ENCODE measurements at places on chromosomes 13 and 19.

DNA sequence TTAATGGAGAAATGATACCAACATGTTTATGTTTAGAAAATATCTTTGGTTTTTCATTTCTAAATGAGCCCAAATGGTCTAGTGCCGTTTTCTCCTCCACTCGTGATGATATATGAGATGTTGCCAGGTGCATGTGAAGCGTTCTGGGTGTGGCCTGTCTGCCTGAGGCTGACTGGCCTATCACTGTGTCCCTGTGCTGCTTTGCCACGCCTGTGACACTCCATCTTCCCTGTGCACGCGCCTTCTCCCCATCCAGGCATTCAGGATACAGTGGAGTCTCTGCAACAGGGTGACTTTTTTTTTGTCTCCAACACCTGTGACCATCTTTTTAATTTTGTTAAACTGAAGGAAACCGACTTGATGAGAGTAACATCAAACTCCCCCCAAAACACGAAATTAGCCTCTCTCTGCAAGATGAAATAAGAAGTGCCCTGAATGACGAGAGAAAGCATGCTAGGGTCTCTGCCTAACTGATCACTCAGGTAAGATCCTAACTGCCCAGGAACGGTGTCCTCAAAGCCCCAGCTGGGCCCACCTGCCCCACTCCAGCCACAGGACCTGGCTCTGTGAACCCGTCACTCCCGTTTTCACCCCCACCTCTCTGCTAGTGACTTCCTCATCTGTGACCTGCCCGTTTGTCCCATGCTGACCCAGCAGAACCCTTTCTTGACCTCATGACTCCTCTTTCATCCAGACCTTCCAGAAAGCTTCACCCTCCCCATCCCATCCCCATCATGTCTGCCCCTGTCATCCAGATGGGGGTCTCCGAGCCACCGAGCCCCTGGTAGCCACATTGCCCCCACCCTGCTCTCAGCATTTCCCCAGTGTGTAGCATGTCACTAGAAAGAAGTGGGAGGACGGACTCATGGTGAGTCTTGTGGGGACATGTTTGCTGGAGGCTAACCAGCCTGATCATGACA, 33.2 kb upstream of the TFDP1 start:
- DNase-seq: no peak

DNA sequence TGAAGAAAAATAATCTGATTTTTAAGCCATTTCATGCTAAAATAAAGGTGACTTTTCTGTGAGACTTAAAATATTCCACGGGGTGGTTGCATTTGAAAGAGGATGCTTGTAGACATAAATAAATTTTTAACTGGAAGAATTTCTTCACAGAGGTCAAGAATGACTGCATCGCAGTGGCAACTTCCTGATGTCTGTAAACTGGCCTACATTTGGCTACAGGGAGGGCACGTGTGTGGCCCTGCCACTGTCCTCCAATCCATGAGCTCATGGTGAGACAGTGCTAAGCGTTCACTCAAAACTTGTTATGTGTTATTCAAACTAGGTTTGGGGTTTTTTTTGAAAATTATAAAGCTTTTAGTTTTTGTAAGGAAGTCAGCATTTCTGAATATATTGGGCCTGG, 1089.3 kb downstream of the EFNB2 start:
- DNase-seq: no peak

DNA sequence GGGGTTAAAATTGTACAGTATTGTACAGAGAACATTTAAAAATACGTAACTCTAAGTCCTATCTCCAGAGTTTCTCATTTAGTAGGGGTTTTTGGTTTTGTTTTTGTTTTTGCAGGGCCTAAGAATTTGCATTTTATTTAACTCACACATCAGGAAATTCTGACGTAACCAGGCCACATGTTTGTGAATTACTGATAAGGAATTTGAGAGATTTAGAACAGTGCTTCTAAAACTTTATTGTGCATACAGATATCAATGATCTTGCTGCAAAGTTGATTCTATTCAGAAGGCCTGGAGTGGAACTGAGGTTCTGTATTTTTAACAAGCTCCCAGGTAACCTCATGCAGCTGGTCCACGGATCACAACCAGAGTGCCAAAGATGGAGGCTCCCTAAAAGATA, 49.3 kb downstream of the LIG4 start:
- no peak for DNase-seq

GRCh38 chr13:99214731-99215130, 14.1 kb downstream of the UBAC2 start:
- no peak for DNase-seq

DNA sequence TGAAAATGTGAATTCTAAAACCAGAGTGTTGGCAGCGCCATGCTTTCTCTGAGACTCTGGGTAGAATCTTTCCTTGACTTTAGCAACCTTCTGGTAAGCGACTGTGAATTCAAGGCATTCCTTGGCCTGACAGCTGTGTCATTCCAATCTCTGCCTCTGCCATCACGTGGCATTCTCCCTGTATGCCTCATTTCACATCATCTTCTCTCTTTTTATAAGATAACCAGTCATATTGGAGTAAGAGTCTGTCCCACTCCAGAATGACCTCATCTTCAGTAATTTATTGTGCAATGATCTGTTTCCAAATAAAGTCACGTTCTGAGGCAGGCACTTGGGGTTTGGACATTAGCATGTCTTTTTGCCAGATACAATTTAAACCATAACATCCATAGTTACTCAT, 103.4 kb upstream of the POSTN start:
- DNase-seq: no peak

GRCh38 chr13:82407321-82407720, 1475.0 kb downstream of the SLITRK1 start:
- DNase-seq: no peak

GRCh38 chr19:47024502-47024901, 4.9 kb downstream of the NPAS1 start:
- DNase-seq: no peak

GRCh38 chr13:80109303-80109702, 231.6 kb downstream of the SPRY2 start:
- DNase-seq: no peak

GRCh38 chr13:28624707-28625432, 34.1 kb upstream of the POMP start:
- no peak for DNase-seq

- DNase-seq: no peak
Measured at GRCh38 chr13:65656740-65657329, 1573.3 kb downstream of the PCDH9 start.

DNA sequence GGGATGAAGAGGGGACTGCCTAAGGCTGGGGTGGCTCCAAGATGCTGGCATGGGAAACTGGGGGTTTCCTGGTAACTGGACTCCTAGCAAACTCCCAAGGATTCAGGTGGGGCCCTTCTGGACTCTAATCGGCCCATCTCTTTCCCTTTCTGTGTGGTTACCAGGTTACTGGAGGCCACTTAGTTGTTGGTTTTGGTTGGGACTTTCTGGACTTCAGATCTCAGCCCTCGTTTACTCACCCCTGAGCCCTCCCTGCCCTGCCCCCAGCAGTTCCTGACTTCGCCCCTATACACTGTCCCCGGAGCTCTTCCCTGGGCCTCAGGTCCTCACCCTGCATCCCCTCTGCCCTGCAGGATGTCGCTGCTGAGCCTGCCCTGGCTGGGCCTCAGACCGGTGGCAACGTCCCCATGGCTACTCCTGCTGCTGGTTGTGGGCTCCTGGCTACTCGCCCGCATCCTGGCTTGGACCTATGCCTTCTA, 328 bp downstream of the CYP4F12 start:
- no peak for DNase-seq

DNA sequence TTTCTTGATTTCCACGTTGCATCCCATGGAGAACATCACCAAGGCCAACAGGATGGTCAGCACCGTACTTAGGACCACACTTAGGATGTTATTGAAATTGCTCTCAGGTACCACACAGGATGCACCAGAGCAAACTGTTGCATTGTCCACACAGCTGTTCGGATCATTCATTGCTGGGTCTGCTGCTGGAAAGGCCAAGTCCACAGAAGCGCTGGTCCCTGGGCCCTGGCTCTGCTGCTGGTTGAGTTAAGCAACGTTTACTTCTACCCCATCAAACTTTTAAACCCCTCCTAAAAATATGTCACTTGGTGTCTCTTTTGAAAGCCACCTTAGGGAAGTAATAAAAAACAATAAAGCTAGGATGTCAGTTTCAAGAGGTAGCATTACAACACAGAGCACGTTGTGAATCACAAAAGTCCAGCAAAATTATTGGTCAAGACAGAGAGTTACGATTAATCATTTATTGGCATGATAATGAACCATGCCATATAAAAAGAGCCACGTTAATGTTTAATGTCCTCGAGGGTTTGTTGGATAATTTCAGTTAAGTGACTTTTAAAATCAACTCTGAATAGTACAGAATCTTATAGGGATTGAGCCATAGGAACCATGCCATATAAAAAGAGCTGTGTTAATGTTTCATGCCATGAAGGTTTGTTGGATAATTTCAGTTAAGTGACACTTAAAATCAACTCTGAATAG, at the start of gene SLC10A2:
TSS of gene SLC10A2 (minus strand) at position 339 of the 702 bp plus-strand sequence. CDS start at position 171, 168 bp downstream.
- no peak for DNase-seq

DNA sequence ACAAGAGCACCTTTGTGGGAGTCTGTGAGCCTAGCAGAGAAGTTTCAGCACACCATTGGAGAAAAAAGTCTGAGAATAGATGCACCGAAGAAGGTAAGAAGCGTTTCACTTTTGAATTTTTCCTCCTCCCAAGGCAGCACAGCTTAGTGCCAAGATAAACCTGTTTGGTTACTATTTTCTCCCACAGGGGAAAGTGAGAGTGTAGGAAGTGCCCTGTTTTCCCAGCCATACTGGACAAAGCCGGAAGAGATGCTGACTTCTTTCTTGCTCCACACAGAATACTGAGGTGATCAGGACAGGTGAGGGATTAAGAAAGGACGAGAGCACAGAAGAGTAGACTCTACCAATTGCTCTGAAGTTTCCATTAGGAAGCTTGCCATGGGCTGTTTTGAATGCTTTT, 1011.0 kb upstream of the MIR17HG start:
- DNase-seq: no peak

GRCh38 chr19:50269653-50270052, 59.5 kb downstream of the KCNC3 start:
- no peak for DNase-seq

- no peak for DNase-seq
Measured at GRCh38 chr13:88526186-88526852, 855.1 kb downstream of the SLITRK5 start.

GRCh38 chr19:52992109-52993004, 21.4 kb upstream of the ERVV-1 start:
- DNase-seq: peak; percentile 87

DNA sequence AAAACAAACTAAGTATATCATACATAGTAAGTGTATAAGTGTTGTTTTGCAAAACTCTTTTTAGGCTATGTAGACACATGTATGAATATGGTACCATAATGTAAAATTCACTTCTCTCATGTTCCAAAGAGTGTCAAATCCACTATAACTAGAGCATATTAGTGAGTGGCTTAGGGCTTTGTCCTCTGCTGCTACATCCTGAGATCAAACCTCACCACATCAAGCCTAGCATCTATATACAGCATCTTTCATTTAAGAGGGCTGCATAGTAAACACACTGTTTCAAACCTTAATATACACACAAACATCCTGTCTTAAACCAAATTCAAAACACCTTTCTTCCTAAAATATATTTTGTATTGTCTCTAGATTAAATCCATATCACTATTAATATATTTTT, 38.7 kb downstream of the ELF1 start:
- DNase-seq: no peak

DNA sequence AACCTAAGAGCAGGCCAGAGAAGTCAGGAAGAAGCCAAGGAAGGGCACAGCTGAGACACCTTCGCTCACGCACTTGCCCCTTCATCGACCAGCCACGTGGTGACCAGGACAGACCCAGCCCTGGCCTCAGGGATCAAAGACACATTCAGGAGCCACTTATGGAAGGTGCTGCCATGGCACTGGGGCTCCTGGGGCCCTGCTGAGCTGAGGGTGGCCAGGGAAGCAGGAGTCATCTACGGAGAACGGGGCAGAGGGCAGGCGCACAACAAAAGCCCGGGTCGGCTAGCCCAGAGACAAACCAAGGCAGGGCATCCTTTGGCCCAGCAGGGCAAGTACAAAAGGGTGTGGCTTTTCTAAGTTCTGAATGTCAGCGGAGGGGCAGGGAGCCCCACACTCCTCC, 2.3 kb downstream of the PLPP2 start:
- DNase-seq: no peak

DNA sequence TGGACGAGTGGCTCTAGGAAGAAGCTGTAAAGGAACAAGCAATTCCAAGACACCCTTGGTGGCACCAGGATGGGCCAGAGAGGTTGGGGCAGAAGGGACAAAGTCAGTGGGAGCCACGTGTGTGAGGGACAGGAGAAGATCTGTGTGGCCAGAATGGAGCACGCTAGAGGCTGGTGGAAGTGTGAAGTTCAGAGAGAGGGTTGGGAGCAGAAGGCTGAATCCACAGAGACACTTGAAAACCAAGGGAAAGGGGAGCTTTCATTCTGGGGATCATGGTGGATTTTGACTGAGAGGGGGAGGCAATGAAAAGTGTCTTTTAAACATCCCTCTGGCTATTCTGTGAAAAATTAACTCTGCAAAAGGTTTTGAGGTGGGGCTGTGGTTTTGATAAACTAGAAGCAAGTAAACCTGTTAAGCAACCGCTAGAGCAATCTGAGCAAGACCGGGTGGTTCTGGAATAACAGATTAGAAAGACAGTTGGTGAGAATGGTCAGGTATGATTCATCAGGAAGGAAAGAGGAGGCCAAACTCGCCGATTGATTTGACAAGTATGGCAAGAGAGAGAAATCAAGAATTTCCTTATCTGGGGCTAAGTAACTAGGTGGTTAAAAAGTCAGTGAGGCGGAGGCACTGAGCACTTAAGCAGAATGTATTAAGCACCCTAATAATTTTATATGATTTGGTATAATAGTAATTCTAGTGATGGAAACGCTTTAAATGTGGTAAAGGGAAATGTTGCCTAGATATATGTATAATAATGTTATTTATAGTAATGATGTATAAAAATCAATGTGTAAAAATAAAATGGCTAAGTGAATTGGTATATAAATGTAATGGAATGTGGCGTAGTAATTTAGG, 140.0 kb downstream of the MYO16 start:
- DNase-seq: no peak

- DNase-seq: no peak
Measured at GRCh38 chr19:18122860-18123795, 25.6 kb downstream of the MAST3 start.

GRCh38 chr13:40433577-40433976, 232.9 kb downstream of the FOXO1 start:
- DNase-seq: no peak

DNA sequence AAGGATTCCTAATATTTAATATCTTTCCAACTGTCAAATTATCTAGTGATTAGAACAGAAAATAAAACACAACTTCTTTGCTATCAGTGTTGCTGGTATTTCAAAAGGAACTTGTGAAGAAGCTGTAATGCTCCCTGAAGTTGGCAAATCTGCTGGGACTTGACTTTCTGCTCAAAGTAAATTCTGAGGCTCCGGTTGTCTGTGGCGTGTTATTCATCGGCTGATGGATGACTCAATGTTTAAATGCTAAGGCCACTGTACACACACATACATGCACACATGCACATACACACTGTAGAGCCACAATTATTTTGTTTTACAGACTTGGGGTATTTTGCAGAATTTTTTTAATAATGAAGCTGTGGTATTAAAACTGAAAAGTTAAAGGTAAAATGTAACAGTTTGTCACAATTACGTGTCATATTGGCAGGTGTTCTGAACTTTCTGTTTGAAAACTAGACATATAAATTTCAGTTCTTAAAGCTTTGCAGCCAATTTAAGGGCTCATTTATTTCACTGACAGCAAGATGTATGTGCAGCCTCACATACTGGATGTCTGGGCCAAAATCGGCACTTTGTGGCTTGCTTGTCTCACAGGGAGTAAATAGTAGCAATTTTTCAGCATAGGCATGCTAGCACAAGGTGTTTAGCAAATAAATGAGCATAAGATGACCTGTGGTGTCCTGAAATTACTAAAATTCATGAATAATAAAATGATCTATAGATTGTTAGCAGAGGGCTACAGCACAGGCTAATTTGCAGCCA, 1691.7 kb upstream of the PCDH20 start:
- no peak for DNase-seq
